ENCODE measurements at places on chromosomes 13 and 19.

DNA sequence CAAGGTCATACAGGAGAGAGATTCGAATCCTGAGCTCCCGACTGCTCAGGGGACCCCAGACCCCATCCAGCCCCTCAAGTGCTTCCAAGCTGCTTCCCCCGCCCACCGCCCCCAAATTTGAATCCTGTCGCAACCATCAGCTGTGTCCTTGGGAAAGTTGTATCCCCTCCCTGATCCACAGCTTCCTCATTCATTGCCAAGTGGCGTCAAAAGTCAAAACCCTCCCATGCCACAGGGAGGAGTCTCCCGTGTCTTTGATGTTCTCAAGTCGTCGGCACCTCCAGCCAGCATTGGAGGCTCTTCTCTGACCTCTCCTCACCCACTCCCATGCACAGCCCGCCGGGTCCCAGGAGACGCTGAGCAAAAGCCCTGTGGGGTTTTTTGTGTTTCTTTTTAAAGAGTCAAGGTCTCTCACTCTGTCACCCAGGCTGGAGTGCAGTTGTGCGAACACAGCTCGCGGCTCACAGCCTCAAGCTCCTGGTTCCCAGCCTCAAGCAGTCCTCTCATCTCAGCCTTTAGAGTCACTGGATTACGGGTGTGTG is 2.8 kb upstream of the IFI30 start:
- DNase-seq = no peak

GRCh38 chr13:25177012-25177411 is 4.9 kb upstream of the AMER2 start:
- DNase-seq = no peak

DNA sequence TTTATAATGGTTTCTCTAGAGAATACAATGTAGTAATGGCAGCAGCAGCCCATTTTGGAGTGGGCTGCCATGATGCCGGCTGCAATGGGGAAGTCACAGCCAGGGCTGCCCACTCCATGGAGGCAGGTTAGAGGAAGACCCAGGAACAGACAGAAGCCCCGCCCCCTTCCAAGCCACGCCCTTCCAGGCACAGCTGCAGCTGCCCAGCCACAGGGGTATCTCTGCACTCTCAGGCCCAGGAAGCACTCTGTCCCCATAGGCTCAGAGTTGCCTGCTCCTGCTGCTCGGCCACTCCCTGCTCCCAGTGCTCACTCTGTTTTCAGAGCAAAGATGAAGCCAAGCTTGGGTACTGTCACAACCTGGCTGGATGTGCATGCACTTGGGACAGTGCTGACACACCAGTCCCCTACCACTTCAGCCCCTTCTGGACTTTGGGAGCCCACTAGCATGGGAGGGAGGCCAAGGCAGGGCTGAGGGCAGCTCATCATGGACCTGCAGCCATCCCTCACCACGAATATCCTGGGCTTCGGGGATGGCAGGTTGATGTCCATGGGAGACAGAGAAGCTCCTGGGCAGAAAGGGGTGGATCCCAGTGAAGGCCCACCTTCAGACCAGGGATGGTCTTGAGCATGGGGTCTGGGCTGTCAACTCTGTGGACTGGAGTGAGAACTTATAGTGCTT is 1224.2 kb downstream of the SLITRK5 start:
- DNase-seq = peak; percentile 20

GRCh38 chr19:30799865-30800755 is 427.9 kb downstream of the ZNF536 start:
- peak; percentile 38 for DNase-seq

- peak; percentile 69 for DNase-seq
Measured at GRCh38 chr13:40982772-40983171, 36.3 kb downstream of the ELF1 start.

DNA sequence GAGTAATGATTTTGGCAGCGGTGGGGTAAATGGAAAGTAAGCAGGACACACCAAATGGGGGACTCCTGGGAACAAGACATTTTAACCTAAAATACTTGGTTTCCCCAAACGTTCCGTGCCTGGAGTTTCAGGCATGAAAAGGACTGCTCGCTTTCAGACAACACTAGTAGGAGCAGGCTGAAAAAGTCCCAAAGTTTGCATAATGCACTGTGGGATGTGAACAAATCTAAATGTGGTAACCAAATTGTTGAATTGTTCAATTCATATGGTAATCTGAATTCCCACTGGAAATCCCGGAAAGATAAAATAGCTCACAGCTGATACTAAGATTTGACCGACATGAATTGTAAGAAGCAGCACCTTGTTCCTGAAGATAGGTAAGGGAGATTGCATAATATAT is 467.2 kb upstream of the ARGLU1 start:
- DNase-seq = no peak

- no peak for DNase-seq
Measured at GRCh38 chr19:58395979-58396627, 647 bp downstream of the RNF225 start.

DNA sequence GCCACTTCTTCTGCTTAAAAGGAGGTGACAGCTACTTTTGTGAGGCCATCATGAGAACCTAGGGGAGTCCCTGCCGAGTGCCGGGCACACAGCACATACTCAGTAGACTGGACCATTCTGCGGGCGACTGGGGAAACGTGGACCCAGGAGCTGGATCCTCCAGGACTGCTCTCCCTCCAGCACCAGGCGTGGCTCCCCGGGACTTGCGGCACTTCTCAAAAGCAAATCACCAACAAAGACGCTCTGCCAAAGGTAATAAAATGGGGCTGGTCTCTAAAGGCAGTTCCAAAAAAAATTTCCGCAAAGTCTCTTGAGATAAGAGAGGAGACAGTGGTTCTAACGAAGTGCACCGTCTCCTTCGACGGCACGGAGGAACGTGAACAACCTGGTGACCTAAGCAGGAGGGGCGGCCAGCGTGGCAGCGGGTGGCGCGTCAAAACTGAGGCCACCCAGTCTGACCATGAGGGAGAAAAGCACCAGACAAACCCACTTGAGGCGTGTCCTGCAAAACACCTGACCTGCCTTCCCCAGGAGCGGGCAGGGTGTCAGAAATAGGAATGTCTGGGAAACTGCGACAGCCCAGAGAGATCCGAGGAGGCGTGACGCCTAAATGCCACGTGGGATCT is 1.4 kb upstream of the TMPRSS9 start:
- no peak for DNase-seq

- DNase-seq = no peak
Measured at GRCh38 chr13:36124236-36124822, 6.9 kb downstream of the DCLK1 start.

DNA sequence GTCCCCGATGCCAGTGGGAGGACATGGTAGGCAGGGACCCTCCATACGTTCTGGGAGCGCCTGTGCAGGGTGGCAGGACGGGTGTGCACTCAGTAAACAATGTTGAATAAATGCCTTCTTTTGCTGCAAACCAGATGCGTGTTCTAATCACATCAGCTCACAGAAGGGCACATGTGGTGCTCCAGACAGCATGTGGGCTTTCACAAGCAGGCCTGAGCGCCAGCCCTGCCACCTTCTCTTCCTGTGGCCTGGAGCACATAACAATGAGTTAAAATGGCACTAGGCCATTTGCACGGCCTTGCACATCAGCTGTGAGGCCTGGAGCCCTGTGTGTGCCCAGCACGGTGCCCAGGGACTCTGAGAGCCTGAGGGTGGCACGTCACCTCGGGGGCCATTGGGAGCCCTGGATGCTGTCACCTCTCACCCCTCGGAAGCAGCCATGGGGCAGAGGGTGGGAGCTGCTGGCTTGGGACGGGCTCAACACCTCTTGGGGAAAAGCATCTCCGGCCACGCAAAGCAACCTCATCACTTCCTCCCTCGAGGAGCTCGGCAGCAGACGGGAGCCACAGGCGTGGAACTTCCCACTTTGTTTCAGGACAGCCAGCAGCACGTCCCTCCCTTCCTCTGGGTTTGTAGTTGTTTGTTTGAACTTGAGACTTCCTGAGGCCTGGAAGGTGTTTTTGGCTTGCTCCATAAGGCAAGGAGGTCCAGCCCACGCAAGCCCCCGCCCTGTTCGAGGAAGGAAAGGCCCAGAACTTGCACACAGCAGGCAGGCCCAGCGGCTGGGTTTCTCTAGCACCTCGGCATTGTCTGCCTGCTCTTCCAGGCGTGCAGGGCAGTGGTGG is 9.8 kb downstream of the MCF2L start:
- DNase-seq = no peak

DNA sequence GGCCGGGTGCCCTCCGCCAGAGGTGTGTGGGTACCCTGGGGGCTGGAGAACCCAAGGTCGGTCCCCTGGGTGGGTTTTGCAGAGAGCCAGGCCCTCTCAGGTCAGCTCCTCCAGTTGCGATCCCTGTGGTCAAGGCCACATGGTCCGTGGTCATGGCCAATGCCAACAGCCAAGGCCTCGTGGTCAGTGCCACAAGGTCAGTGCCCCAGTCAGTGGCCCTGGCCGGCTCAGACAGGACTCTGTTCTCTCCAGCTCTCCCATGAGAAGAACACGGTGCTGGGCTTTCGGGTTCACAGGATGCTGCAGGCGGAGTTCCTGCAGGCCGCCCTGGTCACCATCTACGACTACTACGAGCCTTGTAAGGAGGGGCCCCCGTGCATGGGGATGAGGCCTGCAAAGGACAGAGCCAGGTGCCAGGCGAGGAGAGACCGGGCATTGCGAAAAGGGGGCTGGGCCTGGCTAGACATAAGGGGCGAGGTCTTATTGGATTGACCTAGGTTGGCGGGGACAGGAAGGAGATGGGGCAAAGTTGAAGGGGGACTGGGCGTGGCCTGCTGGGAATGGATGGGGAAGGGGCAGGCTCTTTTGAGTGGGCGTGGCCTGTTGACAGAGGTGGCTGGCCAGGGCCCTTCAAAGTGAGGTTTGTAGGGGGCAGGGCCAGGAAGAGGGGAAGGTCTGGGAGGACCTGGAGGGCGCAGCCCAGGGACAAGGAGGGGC is 15.2 kb upstream of the SHFL start:
- no peak for DNase-seq

GRCh38 chr13:111325146-111325890 is 4.9 kb downstream of the TEX29 start:
- DNase-seq = no peak

GRCh38 chr13:75550159-75550567 is 572 bp downstream of the UCHL3 start:
- DNase-seq = peak; percentile 25

GRCh38 chr19:43562698-43563241 is 12.6 kb downstream of the XRCC1 start:
- peak; percentile 82 for DNase-seq

- no peak for DNase-seq
Measured at GRCh38 chr13:44373601-44374347, at the start of gene SERP2. Gene SERP2 (plus strand): TSS chr13:44373824. CDS start chr13:44374026, 202 bp downstream.

- DNase-seq = no peak
Measured at GRCh38 chr19:30686176-30686820, 314.1 kb downstream of the ZNF536 start.

GRCh38 chr19:5340637-5341447 is at the start of gene PTPRS:
Gene PTPRS (minus strand): TSS chr19:5340812. CDS start chr19:5286140, 54,672 bp downstream.
- DNase-seq = peak; percentile 61

All from activated naive CD4-positive, alpha-beta T cell treated with anti-CD3 and anti-CD28 coated beads, Interleukin-2, amount 10 ng/mL, durations not matched to agents 7 days and 5 days (primary cell).